Posterior cingulate gyrus (tissue), 11 donors: ENCODE measurements at places on chromosomes 1 and 21.

GRCh38 chr1:182601913-182602312, 2.3 kb downstream of the RGS16 start:
- no peak for DNase-seq

GRCh38 chr21:35840197-35840799, 220.0 kb downstream of the SETD4 start:
- DNase-seq, result peak; percentile 43

GRCh38 chr21:27060190-27060589, 93.3 kb upstream of the ADAMTS5 start:
- no peak for DNase-seq

GRCh38 chr1:234833646-234834045, 223.7 kb upstream of the IRF2BP2 start:
- DNase-seq, result no peak

GRCh38 chr1:236024641-236025040, 40.2 kb downstream of the NID1 start:
- DNase-seq, result no peak

GRCh38 chr1:17198476-17199258, 6.3 kb upstream of the PADI1 start:
- no peak for DNase-seq

DNA sequence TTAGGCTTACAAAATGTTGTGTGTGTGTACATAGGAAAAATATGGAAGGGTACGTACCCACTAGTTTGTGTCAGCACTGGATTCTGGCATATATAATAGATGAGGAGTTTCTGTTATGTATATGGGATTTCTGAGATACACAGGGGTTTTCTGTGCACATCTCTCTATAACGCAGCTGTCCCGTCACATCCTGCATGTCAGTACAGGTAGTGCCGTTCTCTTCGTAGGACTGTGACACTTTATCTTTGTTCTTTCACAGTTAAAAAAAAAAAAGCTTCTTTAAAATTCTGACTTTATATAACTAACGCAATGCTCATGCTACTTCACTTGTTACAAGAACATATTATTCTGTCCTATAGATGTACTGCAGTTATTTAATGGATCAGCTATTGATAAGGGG, 42.9 kb downstream of the ADARB1 start:
- DNase-seq, result no peak

- no peak for DNase-seq
These were observed 38.4 kb upstream of the CASZ1 start for GRCh38 chr1:10834770-10835412.

DNA sequence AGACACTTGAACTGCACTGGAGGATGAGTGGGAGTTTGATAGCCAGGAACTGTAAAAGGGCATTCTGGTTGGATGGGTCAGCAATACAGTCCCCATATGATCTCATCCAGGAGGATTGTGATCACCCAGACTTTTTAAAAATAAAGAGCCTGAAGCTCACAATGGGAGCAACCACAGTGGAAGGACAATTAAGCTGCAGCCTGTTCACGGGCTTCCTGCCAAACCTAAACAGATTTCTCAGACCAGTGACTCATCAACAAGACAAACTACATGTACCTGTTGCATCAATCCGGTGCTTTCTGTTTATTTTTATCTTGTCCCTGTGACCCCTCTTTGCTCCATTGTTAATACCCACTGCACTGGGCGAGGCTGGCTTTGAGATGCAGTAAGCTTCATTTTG, 52.3 kb downstream of the PAPPA2 start:
- DNase-seq, result no peak

DNA sequence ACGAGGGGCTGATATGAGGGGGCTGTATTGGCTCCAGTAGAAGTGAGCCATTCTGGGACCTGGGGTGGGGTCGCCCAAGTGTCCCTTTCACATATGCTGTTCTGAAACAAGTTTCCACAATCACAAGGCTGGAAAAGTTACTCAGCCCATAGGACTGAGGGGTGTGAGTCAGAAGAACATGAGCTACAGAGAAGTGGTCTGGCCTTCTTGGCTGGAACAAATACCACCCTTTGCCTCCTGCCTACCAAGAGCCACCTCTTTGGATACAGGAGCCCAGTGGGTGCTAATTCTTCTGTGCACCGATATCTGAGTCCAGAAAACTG, 42.4 kb downstream of the MEF2D start:
- DNase-seq, result no peak

GRCh38 chr1:233909195-233909594, 4.7 kb downstream of the SLC35F3 start:
- no peak for DNase-seq

- no peak for DNase-seq
These were observed 119.7 kb upstream of the RGS18 start for GRCh38 chr1:192038567-192038966.

- no peak for DNase-seq
These were observed 3.0 kb upstream of the FOXD3 start for GRCh38 chr1:63319046-63320021.

GRCh38 chr1:237911911-237912310, 21.2 kb upstream of the ZP4 start:
- DNase-seq, result no peak
